ENCODE measurements at places on chromosomes 7 and 10. TPM values are rescaled to one million over a fixed set of nuclear protein-coding genes. Genes with fewer than 3 reads are reported as not detected.

The TAS2R5 gene
- total RNA-seq, result 1.7 TPM

The TBL2 gene
- total RNA-seq, result 135 TPM

The HECW1 gene
- 4.9 TPM for total RNA-seq

The CDC14C gene
- total RNA-seq, result 0.17 TPM

The CEP55 gene
- 3.8 TPM for total RNA-seq

The CXCL12 gene
- 42.0 TPM for total RNA-seq

The PDE6C gene
- total RNA-seq, result not detected

The MTPN gene
- 134 TPM for total RNA-seq

The HMX2 gene
- total RNA-seq, result not detected

The LRMDA gene
- 2.0 TPM for total RNA-seq

The CYP3A5 gene
- total RNA-seq, result 0.44 TPM

The FGL2 gene
- total RNA-seq, result 29.9 TPM

The TDRD1 gene
- 0.50 TPM for total RNA-seq

The SLC37A3 gene
- 58.4 TPM for total RNA-seq

The GPER1 gene
- total RNA-seq, result 4.9 TPM

The ANXA8 gene
- total RNA-seq, result 0.15 TPM

The BLNK gene
- total RNA-seq, result not detected

The TFEC gene
- 0.17 TPM for total RNA-seq

The CFTR gene
- total RNA-seq, result not detected

The MICALL2 gene
- 23.6 TPM for total RNA-seq

The EPHB6 gene
- 8.8 TPM for total RNA-seq

The FKBP6 gene
- total RNA-seq, result not detected

The C10orf143 gene
- total RNA-seq, result 0.87 TPM

The SYCE1 gene
- total RNA-seq, result not detected

The TLL2 gene
- under 0.01 TPM for total RNA-seq

The CLRN3 gene
- not detected for total RNA-seq

The TAS2R4 gene
- total RNA-seq, result 1.7 TPM

The NPFFR1 gene
- total RNA-seq, result not detected

The LMOD2 gene
- total RNA-seq, result not detected

The ELOVL3 gene
- total RNA-seq, result 0.83 TPM

The LRIT1 gene
- not detected for total RNA-seq

The MOGAT3 gene
- total RNA-seq, result not detected

The UCN3 gene
- not detected for total RNA-seq

The VAX1 gene
- not detected for total RNA-seq

The SAP25 gene
- not detected for total RNA-seq

The SPDYE2 gene
- total RNA-seq, result not detected

The CISD1 gene
- 14.6 TPM for total RNA-seq
